ENCODE measurements at places on chromosomes 3 and 15.

- peak; percentile 11 for DNase-seq
Observed at GRCh38 chr3:196081002-196081833, 672 bp downstream of the TFRC start.

- no peak for DNase-seq
Observed at GRCh38 chr3:57060089-57060821, at the start of gene SPATA12. SPATA12 (plus strand) TSS chr3:57060664; CDS start chr3:57073695, 13,031 bp downstream.

DNA sequence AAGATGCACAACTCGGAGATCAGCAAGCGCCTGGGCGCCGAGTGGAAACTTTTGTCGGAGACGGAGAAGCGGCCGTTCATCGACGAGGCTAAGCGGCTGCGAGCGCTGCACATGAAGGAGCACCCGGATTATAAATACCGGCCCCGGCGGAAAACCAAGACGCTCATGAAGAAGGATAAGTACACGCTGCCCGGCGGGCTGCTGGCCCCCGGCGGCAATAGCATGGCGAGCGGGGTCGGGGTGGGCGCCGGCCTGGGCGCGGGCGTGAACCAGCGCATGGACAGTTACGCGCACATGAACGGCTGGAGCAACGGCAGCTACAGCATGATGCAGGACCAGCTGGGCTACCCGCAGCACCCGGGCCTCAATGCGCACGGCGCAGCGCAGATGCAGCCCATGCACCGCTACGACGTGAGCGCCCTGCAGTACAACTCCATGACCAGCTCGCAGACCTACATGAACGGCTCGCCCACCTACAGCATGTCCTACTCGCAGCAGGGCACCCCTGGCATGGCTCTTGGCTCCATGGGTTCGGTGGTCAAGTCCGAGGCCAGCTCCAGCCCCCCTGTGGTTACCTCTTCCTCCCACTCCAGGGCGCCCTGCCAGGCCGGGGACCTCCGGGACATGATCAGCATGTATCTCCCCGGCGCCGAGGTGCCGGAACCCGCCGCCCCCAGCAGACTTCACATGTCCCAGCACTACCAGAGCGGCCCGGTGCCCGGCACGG, 991 bp downstream of the SOX2 start:
- no peak for DNase-seq

DNA sequence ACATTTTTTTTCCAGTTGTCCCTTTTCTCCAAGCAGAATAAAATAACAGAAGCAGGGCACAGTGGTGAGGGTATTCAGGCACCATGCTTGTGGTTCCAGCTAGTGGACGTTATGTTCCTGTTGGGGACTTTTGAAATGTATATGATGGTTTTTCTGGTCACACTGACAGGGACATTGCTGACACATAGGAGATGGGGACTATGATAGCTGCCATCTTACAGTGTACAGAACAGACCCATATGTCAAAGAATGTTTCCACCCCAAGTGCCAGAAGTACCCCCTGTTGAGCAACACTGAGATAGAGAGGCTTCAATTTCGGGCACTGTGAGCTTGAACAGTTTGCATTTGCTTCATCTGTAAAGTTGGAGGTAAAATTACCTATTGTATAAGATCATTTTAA, 38.6 kb downstream of the MCTP2 start:
- no peak for DNase-seq

- no peak for DNase-seq
Observed at GRCh38 chr3:183435661-183436060, 7.2 kb upstream of the MCF2L2 start.

GRCh38 chr15:87355946-87356345, 900.6 kb downstream of the NTRK3 start:
- no peak for DNase-seq

- no peak for DNase-seq
Observed at GRCh38 chr3:46711760-46712159, 5.9 kb downstream of the PRSS50 start.

- no peak for DNase-seq
Observed at GRCh38 chr3:170804078-170804477, 65.9 kb downstream of the RPL22L1 start.

- DNase-seq = no peak
Observed at GRCh38 chr15:36358094-36358493, 221.3 kb upstream of the CDIN1 start.

- no peak for DNase-seq
Observed at GRCh38 chr3:178054471-178054870, 481.8 kb upstream of the KCNMB2 start.

GRCh38 chr3:160931474-160931873, 173.7 kb downstream of the B3GALNT1 start:
- no peak for DNase-seq

GRCh38 chr15:37017031-37017625, 83.2 kb downstream of the MEIS2 start:
- no peak for DNase-seq

- no peak for DNase-seq
Observed at GRCh38 chr3:71444028-71444860, 139.3 kb downstream of the FOXP1 start.

- DNase-seq = no peak
Observed at GRCh38 chr15:33730815-33731214, 237.5 kb upstream of the CHRM5 start.

DNA sequence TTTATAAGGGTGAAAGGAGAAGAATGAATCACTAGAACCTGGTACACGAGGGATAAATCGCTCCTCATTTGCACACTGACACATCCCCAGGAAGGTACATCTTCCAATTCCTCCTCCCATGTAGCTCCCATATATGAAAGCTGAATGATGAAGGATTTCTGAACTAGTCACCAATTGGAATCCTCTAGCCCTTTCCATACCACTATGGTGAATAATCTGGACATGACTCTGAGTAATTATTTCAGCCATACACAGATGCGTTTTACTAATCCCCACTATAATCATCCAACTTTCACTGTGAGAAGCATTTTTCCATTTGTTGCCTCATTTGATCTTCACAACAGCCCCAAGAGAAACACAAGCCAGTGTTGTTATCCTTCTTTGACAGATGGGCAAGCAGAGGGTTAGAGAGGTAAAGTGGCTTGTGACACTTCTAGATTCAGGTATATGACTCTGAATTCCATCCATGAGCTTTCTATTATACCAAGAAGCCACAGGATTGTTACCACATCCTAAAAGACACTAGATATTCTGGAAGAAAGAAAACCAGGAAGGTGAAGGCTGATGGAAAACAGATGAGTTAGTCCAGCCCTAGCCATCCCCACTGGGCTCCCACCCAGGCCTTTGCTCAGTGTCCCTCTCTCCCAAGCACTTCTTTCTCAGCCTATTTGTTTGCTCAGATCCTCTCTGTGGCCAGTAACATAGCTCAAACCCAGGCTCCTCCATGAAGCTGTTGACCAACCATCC, 22.2 kb upstream of the BCL6 start:
- DNase-seq = no peak

GRCh38 chr3:101625879-101626278, 51.1 kb downstream of the ZBTB11 start:
- DNase-seq = no peak

- DNase-seq = no peak
Observed at GRCh38 chr3:79761441-79761840, 6.4 kb downstream of the ROBO1 start.

GRCh38 chr3:152978152-152978551, 143.2 kb downstream of the P2RY1 start:
- DNase-seq = no peak

DNA sequence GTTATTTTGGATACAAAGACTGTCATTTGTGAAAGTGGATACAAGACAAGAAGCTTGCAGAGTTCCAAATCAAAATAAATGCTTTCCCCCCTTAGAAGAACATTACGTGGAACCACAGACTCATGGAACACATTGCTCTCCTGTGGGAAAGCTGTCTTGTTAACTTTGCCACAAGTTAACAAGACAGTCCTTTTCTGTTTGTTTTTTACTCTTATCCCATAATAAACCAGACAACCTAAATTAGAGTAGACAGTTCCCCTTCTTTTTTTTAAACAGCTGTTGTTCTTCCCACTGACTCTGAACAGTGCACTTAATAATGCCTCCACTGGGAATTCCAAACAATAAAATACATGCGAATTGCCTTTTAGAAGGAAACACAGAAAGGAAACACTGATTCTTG, 255.3 kb upstream of the UBE2E2 start:
- no peak for DNase-seq

- DNase-seq = no peak
Observed at GRCh38 chr15:60819860-60820259, 340.9 kb upstream of the ICE2 start.

DNA sequence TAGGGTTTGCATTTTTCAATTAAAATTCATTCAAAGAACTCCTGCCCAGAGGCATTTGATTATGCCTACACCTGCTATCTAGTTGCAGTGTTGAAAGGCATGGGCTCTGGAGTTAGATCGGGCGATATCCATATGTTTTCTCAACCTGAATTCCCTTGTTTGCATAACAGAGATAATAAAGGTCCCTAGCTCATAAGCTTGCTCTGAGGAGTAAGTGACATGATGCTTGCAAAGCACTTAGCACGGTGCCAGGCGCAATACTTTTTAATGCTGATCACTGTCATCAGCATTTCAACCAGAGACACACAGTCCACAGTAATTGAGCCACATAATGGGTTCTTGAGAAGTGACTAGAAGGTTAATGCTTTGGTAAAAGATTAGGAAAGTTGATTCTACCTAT, 106.3 kb upstream of the SAMMSON start:
- no peak for DNase-seq

DNA sequence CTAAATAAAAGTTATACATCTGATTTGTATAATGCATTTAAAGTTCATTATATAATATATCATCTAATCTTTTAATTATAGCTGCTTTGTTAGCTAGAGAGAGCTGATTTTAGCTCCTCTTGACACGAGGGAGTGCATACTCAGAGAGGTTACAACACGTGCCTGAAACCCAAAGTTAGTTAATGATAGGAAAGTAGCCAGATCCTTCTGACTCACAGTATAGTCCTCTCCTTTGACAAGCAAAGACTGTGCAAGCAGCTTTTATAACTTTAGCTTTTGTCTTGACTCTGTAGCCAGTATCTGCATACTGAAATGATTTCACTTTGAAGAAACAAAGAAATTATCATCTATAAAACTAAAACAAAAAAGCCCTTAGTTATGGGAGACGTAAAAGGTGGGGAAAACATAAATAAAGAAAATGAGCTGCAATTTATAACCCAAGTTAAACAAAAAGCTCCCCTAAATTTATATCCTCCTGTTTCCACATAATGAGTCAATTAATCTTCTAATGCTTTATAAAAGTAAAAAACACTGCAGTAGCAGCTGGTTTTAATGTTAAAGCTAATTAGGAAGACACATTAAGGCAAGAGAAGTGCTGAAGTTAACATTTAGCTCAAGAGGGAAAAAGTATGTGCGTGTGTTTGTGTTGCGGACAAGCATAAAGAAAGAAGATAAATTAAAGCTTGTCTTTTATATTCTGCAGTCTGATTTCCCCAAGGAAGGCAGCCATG, 13.1 kb downstream of the GABRR3 start:
- no peak for DNase-seq

DNA sequence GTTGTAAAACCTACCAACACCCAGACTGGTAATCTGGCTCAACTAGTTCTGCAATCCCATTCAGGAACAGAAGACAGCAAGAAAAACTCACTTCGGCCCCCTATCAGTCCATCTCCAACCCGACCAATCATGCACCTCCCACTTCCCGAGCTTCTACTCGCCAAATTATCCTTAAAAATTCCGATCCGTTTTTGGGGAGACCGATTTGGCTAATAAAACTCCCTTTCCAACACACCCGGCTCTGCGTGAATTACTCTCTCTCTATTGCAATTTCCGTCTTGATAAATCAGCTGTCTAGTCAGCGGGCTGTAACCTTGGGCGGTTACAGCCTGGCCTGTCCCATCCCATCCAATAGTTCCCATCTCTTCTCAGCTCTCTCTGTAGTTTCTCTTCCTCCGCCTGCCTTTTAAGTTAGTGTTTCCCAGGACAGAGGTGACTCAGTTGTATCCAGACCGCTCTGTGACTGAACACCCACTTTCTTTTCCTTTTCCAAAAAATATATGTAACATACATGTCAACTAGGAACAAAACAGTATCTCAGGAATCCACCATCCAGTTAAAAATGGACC, 780 bp upstream of the ACAD9 start:
- DNase-seq = no peak

GRCh38 chr3:15860014-15860934, 62.5 kb upstream of the ANKRD28 start:
- DNase-seq = no peak

GRCh38 chr3:5250467-5251195, 63.1 kb downstream of the EDEM1 start:
- no peak for DNase-seq

DNA sequence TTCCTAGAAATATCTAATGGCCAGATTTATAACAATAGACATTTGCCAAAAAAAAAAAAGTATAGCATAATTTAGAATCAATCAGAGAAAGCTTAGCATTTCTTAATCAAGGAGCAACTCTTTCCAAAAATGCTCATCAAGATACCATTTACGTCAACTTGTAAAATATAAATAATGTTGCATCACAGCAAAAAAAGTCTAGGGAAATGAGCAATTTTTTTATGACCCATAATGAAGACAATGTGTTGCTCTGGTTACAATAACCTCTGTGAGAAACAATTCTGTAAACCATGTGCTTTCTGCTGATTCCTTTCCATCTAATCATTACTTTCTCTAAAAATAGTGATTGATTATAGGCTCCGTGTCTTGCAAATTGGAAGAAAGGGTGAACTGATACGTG, 36.3 kb downstream of the KBTBD8 start:
- DNase-seq = no peak
